ENCODE measurements at places on chromosomes 6 and 20.

DNA sequence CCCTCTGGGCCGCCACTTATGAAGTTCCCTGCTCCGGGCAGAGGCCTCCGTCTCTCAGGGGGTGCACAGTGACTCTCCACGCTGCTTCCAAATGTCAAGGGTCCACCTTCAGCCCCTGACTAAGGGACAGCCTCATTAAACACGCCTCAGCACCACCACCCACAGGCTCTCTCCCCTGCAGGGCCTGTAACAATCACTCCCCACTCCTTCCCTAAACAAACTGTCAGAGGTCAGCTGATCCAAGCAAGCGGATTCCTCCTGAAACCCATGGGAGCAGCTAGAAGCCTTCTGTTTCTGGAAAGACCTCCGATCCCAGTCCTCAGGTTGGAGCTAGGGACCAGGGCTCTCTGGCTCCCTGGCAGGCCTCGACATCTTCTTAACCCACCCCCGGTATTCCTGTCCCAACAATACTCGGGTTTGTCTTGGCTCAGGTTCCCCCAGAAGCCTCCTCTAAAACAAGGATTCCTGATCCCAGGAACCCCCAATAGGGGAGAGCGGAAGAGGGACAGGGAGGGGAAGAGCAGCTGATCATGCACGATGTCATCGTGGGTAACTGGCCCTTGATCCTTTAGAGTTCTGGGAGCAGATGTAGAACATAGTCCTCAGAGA is 181.0 kb downstream of the ZNF217 start:
- no peak for DNase-seq

GRCh38 chr6:83873869-83874268 is 14.4 kb downstream of the CYB5R4 start:
- DNase-seq, result no peak

- no peak for DNase-seq
Measured at GRCh38 chr6:102813489-102814275, 1420.2 kb downstream of the GRIK2 start.

- DNase-seq, result no peak
Measured at GRCh38 chr6:72623808-72624207, 1.9 kb downstream of the KCNQ5 start.

DNA sequence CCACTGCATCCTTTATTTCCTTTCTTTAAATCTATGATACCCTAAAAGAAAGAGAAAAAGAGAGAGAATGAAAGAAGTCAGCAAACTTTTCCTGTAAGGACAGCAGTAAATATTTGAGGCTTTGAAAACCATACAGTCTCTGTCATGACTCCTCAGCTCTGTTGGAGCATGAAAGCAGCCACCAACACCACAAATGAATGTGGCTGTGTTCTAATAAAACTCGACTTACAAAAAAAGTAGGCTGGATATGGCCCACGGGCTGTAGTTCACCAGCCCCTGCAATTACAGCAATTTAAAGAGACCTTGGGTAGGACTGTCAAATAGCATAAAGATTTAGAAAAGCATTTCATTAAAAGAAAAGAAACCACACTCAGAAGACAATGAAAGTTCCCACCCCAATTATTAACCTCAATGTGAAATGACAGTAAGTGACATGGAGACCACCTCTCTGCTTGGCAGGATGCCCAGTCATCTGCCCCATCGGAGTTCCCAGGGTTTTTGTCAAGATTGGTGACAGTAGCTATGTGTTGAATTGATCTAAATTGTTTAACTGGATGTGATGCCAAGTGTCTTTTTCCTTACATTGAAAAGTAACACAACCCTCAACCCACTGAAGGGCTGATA is 50.9 kb downstream of the TNFRSF21 start:
- no peak for DNase-seq

GRCh38 chr6:64083261-64083660 is 447.7 kb downstream of the PHF3 start:
- no peak for DNase-seq

DNA sequence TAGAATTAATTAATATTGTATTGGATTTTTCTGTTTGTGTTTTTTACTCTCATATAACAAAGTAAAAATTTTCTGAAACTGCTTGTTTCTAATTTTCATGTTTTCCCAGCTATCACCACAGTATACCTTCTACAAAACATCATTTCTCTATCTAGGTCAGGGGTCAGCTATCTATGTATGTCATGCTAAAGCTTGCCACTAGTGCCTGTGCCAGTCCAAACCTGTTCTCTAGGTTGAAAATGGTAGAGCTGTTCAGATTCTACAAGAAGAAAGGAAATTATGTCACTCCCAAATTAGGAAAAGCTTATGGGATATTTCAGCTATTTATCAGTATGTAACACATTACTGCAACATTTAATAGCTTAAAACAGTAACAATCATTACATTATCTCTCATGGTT is 5.8 kb upstream of the ME1 start:
- no peak for DNase-seq

- DNase-seq, result no peak
Measured at GRCh38 chr6:5814116-5814515, 192.6 kb downstream of the NRN1 start.

GRCh38 chr6:124830506-124830905 is 131.7 kb upstream of the RNF217 start:
- no peak for DNase-seq

DNA sequence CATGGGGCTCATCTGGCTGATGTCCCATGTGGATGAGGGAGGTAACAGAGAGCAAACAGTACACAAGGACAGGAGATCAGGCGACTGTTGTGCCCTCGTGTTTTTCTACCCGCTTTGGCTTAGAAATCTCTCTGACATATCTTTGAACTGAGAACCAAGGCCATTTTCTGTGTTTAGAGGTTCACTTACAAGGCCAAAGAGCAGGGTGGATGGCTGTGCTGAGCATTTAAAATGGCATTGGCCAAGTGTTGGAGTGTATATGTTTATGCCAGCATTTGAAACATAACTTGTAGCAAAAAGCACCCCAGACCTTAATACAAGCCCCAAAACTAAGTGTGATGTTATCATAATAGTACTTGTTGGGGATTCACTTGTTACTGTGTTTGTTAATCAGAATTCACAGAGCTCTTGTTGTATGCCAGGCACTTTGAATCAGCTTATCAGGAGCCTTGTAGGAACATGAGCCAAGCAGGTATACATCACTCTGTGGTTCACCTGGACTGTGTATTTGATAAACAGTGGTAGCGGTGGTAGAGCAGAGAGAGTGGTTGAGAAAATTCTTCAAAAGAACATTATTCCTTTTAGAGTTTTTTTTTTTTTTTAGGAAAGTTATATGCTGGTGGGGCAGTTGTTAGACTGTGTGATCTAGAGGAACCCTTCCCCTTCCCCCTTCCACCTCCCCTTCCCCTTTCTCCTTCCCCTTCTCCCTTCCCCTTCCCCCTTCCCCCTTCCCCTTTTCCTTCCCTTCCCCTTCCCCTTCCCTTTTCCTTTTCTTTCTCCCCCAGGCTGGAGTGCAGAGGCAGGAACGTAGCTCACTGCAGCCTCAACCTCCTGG is 71.3 kb downstream of the ATRN start:
- DNase-seq, result no peak

DNA sequence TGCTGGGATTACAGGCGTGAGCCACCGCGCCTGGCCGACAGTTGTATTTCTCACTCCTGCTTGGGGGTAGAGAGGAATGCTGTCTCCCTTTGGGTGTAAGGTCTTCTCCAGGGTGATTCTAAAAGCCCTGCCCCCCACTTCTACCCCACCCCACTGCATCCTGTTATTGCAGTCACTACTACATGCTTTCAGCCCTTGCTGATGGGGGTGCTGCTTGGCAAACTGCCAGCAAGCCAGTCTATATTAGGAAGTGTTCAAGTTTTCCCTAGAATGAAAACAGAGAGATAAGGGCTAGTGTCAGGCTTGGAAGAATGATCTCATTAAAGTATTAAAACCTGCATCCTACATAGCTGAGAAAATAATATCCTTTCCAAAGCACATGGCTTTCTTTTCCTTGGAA is 31.3 kb downstream of the TTI1 start:
- no peak for DNase-seq

DNA sequence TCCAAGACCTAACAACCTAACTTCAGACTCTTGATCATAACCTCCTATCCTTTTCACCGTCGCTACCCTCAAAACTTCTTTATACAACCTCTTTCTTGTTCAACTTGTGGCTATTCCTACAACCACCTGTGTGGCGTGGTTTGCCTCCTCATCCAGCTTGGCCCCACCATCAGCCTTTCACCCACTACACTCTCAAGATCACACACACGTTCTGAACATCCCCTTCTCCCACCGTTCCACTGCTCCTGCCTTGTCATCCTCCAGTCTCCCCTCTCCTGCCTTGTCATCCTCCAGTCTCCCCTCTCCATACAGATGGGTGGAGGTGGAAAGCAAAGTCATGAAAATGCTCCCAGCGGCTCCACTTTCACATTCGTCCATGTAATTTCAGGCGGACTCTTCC is 14.0 kb downstream of the MAK start:
- DNase-seq, result no peak

All from NCI-H446 (cell line).